ENCODE measurements at places on chromosomes 1 and 21.

GRCh38 chr1:45490121-45490625 is 790 bp downstream of the TESK2 start:
- no peak for DNase-seq

DNA sequence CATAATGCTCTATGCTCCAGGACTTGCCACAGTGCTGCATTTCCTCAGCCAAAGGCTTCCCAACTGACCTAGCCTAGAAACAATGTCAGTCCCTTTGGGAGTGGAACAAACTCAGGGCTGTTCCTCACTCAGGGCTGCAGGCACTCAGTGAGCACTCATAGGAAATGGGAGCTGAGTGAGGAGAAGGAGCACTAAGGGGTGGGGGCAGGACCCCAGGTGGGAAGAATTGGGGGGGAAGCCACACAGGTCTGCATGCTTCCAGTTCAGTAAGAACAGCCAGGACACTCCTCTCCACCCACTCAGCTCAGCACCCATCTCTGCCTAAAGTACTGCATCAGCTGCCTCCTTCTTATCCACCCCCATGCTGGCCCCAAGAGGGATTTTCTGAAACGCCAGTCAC is 7.3 kb upstream of the SLC5A9 start:
- no peak for DNase-seq

DNA sequence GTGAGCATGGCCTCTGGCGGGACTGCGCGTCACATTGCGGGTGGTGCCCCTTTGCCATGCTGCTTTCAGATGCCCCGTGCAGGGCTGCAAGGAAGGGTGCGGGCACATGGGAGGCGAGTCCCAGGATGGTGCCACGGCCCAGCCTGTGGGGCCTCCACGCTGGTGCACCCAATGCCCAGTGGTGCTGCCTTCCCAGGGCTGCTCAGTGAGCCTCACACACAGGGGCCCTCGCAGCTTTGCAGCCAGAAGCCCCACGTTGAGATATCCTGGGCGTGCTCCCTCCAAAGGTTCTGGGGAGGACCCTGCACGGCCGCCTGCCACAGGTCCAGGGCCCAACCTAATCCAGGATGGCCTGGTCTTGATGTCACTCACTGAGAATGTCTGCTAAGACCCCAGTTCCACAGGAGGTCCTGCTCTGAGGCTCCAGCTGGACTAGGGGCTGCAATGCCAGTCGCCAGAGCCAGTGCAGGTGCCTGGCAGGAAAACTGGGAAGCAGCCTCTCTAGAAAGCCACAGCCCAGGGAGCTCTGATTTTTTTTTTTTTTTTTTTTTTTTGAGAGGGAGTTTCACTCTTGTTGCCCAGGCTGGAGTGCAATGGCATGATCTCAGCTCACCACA is 34.1 kb upstream of the PRSS38 start:
- DNase-seq, result no peak

DNA sequence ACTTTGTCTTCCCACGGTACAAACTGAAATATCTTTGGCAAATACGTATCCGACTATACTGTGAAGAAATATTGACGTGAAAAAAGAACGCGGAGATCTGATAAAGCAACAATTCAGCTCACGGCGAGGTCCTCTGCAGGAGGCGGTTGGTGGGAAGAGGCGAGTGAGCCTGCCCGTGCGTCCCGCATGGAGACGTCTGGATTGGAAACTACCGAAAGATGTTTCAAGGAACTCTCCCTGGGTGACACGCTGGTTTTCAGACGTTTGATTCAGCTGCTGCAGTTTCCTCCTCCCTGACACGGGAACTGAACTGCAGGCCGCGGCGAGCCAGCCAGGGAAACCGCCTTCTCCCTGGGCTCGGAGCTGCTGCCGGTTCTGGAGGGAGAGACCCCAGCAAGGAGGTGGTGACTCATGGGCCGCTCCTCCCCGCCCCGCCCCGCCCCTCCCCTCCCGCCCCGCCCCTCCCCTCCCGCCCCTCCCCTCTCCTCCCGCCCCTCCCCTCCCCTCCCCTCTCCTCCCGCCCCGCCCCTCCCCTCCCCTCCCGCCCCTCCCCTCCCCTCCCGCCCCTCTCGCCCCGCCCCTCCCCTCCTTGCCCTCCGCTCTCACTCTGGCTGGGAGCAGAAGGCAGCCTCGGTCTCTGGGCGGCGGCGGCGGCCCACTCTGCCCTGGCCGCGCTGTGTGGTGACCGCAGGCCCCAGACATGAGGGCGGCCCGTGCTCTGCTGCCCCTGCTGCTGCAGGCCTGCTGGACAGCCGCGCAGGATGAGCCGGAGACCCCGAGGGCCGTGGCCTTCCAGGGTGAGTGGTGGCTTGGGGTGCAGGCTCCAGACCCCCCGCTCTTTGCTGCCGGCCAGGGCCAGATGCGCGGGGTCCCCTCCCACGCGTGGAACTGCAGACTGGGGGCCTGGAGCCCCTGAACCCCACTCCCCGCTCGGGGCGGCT is at the start of gene COL6A1:
TSS of gene COL6A1 (plus strand) at position 620 of the 941 bp plus-strand sequence. CDS start at position 701, 81 bp downstream.
- no peak for DNase-seq

- DNase-seq, result no peak
Observed at GRCh38 chr1:63828322-63829044, 54.7 kb downstream of the ROR1 start.

GRCh38 chr1:191609305-191609704 is 549.0 kb upstream of the RGS18 start:
- no peak for DNase-seq
